Pancreas (tissue), 10 donors: ENCODE measurements at places on chromosomes 1 and 21.

GRCh38 chr1:98402860-98403259 lies 258.7 kb upstream of the SNX7 start:
- no peaks in the 10 kb centered on the region for H3K27me3 ChIP-seq
- no peak overlapping the region for H3K4me3 ChIP-seq
- no peaks in the 10 kb centered on the region for H3K36me3 ChIP-seq
- no peaks in the 10 kb centered on the region for H3K4me1 ChIP-seq
- no peak for DNase-seq

GRCh38 chr1:168861421-168862004 lies 132.5 kb upstream of the DPT start:
- no peak overlapping the region for H3K4me3 ChIP-seq
- H3K27ac ChIP-seq = no peak overlapping the region
- H3K4me1 ChIP-seq = peaks cover 8% of the 10 kb centered on the region
- H3K27me3 ChIP-seq = no peaks in the 10 kb centered on the region
- no peak for DNase-seq
- no peaks in the 10 kb centered on the region for H3K36me3 ChIP-seq

GRCh38 chr1:11738783-11739182 lies 2.8 kb downstream of the AGTRAP start:
- no peak for DNase-seq
- H3K27ac ChIP-seq = no peak overlapping the region
- no peak overlapping the region for H3K4me3 ChIP-seq
- H3K4me1 ChIP-seq = peaks cover 5% of the 10 kb centered on the region

- H3K27me3 ChIP-seq = no peaks in the 10 kb centered on the region
- no peaks in the 10 kb centered on the region for H3K4me1 ChIP-seq
- H3K27ac ChIP-seq = no peak overlapping the region
- no peak for DNase-seq
- no peak overlapping the region for H3K4me3 ChIP-seq
- no peaks in the 10 kb centered on the region for H3K36me3 ChIP-seq
These were observed 103.2 kb upstream of the KRTAP19-8 start for GRCh38 chr21:31141389-31142000.

DNA sequence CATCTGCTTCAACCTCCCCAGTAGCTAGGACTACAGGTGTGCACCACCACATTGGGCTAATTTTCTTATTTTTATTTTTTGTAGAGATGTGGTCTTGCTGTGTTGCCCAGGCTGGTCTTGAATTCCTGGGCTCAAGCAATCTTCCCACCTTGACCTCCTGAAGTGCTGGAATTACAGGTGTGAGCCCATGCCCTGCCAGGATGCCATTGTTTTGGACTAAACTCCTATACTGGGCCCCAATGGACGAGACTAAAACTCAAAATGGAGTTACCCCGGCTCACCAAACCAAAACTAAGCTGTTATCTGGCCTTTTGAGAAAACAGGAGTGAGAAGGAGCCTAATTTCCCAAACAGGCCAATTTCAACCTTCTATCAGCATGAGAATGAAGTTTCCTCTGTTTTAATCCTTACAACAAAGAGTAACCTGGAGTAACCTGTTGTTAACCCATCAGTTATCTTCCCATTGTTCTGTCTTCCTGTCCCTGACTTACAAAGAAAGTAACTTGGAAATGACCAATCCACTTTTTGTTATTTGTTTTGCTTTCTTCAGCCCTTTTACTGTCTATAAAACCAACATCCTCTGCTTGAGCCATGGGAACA lies 29.6 kb downstream of the DMRTA2 start:
- H3K27ac ChIP-seq = no peak overlapping the region
- no peaks in the 10 kb centered on the region for H3K36me3 ChIP-seq
- no peaks in the 10 kb centered on the region for H3K4me1 ChIP-seq
- DNase-seq = no peak
- no peaks in the 10 kb centered on the region for H3K27me3 ChIP-seq

GRCh38 chr1:47212636-47213229 lies 19.3 kb downstream of the TAL1 start:
- no peaks in the 10 kb centered on the region for H3K36me3 ChIP-seq
- no peak for DNase-seq
- no peak overlapping the region for H3K27ac ChIP-seq
- H3K4me3 ChIP-seq = no peak overlapping the region

DNA sequence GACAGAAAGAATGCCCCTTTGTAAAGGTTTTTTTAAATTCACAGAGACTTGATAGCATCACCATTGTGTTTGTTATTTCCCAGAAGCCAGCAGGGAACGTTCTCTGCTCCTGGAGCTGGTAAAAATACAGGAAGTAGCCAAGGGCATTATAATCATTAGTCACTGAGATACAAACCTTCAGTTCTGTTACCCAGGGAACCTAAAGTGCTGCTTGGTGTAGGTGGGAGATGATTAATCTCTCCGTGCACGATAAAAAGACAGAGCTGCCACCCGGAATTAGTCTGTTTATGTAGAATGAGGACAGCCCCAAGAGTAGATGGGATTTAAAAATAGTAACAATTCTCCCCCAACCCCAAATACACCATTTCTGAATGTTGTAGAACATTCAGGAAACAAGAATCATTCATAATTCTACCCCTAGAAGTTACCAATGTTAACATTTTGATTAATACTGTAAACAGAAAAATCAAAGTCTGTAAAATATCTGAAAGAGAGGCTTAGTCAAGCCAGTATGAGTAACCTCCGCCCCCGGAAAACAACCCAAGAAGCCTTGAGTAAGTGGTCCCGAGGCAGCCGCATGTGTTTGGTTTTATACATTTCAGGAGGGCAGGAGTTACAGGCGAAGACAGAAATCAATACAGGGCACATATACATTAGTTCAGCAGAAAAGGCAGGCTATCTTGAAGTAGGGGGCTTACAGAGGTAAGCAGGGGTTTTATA lies 45.3 kb upstream of the CTBS start:
- no peaks in the 10 kb centered on the region for H3K36me3 ChIP-seq
- no peak overlapping the region for H3K4me3 ChIP-seq
- H3K27me3 ChIP-seq = no peaks in the 10 kb centered on the region
- peaks cover 5% of the 10 kb centered on the region for H3K4me1 ChIP-seq
- peak overlapping the region; percentile 67 for H3K27ac ChIP-seq
